ENCODE measurements at places on chromosomes 16 and 17.

- no peak for DNase-seq
Measured at GRCh38 chr17:82779541-82779940, 27.7 kb downstream of the TBCD start.

DNA sequence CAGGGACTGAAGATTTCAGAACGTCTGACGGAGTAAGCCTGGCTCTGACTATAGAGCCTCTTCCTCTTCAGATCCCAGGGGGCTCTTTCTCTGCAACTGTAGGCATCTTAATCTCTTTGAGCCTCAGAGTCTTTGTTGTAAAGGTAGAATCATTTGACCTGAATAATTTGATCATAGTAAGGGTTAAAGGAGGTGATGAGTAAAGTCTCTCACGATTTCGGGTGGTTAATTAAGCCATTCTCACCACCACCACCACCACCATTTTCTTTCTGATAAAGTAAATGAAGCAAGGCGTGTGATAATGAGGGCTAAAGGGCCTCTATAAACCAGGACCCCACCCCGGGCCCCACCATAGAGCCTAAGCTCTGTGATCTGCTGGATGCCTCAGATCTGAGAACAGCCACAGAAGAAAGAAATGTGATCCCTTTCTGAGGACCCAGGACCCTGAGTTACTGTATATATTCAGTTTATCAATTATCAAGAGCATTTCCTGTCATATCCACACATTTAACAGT is 33.0 kb upstream of the ADAMTS18 start:
- DNase-seq = no peak

GRCh38 chr17:28947639-28948038 is 3.7 kb downstream of the PHF12 start:
- no peak for DNase-seq

- DNase-seq = no peak
Measured at GRCh38 chr16:88068476-88069396, 117.5 kb downstream of the BANP start.

DNA sequence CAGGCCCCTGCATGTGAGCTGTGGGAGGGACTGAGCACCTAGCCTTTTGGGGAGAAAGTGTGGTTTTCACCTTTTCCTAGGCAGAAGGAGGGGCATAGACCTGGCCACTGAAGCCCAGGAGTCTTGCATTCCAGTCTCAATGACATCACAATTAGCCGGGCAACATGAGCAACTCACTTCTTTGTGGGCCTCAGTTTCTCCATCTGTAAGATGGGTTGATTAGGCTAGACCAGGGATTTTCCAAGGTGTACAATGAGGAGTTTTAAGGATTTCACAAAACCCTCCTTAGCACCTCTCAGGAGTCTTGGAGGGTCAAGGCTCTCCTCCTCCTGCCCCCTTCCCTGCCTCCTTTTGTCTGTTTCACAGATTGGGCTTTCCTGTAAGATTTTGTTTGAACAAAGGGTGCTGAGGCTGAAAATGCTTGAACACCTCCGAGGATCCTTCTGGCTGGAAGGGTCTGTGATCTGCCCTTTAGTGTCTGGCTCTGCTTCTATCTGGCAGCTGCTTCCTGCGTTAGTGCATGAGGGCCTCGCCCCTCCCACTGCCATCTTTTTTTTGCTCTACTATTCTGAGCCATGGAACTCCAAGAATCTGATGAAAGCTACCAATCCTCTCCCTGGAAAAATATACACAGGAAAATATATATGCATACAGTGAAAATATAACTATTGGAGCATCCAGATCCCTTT is 52.4 kb upstream of the ETV4 start:
- no peak for DNase-seq

- no peak for DNase-seq
Measured at GRCh38 chr17:14871921-14872320, 393.2 kb downstream of the PMP22 start.

Measured in epithelial cell of prostate (primary cell).